ENCODE measurements at places on chromosomes 3 and 15.

DNA sequence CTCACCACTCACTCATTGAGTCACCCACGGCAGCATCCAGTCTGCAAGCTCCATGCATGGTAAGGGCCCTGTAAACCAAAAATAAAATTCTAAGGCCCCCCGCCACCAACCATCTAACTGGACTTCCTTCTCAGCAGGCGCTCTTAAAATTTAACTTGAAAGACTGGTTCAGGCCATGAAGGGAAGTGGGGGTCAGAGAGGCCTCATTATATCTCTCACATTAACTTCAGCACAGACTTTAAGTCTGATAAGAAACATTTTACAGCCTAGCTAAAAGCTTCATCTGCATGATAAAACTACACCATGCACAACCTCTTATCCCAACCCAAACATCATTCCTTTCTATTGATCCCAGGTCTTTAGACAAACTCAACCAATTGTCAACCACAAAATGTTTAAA lies 38.5 kb downstream of the FBLN2 start:
- no peak for DNase-seq

DNA sequence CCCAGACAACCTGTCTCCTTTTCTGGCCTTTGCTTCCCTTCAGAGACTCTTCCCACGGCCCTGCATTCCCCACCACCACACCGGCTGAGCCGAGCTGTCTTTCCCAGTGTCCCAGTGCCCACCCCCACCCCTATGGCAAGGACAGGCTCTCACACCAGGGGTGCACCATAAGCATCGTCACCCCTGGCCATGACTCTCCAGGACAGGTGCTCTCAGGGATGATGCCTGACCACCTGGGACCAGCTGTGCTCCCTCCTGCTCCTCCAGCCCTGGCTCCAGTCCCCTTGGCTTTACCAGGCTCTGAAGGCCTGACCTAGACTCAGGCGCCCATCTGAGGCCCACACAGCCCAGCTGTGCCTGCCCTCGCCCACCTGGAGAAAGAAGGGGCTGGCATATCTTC lies 17.6 kb upstream of the SEMA3F start:
- no peak for DNase-seq

GRCh38 chr3:143099210-143099609 lies 20.4 kb upstream of the CHST2 start:
- DNase-seq = no peak

GRCh38 chr3:194944526-194944925 lies 258.8 kb downstream of the FAM43A start:
- no peak for DNase-seq

DNA sequence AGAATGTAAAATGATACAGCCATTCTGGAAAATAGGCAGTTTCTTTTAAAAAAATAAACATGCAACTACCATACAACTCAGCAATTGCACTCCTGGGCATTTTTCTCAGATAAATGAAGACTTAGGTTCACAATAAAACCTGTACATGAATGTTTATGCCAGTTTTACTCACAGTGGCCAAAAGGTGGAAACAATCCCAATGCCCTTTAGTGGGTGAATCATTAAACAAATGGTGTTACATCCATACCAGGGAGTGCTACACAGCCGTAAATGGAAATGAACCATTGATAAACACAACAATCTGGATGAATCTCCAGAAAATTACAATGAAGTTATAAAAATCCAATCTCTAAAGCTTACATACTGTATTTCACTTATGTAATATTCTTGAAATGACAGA lies 140.3 kb downstream of the ADAMTSL3 start:
- DNase-seq = no peak

DNA sequence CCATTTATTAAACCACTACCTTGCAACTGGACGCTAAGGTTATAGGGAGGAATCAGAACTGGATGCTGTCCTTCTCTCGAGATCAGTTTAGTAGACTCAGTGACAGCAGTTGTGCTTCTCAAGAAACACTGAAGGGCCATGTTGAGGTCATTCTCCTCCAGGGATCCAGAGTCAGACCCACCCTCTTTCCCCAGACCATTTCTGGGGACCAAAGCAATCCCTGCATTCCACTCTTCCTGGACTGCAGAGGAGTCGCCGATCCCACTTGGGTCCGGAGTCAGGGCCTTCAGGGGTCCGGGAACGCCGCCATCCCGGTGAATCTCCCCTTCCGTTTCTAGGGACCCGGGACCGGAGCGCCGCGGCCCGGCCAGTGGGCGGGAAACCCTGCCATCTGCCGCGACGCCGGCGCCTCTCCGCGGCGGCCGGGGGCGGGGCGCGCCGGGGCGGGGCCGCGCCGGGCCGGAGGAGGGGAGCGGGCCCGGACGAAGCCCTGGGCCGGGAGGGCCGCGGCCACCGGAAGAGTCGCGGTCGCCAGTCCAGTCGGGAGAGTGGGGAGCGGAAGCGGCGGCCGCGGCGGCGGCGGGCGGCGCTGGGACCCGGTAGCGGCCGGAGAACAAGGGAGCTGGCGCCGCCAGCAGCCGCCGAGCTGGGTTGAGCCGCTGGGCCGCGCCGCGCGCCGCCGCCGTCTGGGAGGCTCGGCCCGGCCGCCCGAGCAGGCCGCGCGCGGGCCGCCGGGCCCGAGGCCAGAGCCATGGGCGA lies at the start of gene DVL3:
Gene DVL3, plus strand, starts transcription at position 493 of the 759 bp plus-strand sequence. Its CDS starts 259 bp downstream, at position 752.
- DNase-seq = no peak

All from stimulated activated CD8-positive, alpha-beta memory T cell treated with anti-CD3 and anti-CD28 coated beads, Interleukin-7, amount 100 ng/mL, for 1 hour (primary cell).